ENCODE measurements at places on chromosomes 7 and 10.

- DNase-seq, result no peak
Measured at GRCh38 chr10:94623572-94623971, 60.0 kb upstream of the CYP2C18 start.

GRCh38 chr7:98559958-98560357 is 57.1 kb upstream of the NPTX2 start:
- peak; percentile 18 for DNase-seq

DNA sequence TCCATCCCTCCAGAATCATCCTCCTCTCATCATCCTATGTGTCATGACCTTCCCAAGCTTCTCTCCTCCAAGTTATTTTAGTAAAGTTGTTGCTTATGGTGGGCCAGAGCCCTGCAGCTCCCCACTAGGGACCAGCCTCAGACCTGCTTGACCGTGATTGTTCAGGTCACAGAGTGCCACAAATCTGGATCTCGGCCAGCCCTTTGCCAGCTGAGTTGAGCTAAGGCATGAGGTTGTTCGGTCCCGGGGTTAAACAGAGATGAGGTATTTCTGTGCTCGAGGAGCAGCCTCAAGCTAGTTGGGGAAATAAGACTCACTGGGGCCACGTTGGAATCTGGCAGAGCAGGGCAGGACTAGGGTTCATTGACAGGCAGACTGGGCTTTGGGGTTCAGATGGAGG is 66.3 kb upstream of the PPIF start:
- no peak for DNase-seq

- DNase-seq, result peak; percentile 29
Measured at GRCh38 chr7:136179851-136180721, 202.9 kb upstream of the MTPN start.

GRCh38 chr7:121178869-121179497 is 149.8 kb upstream of the WNT16 start:
- no peak for DNase-seq

GRCh38 chr7:47386273-47386835 is 195.6 kb downstream of the TNS3 start:
- DNase-seq, result no peak

GRCh38 chr10:131814567-131815265 is 86.1 kb upstream of the PPP2R2D start:
- DNase-seq, result no peak

- DNase-seq, result no peak
Measured at GRCh38 chr7:29434380-29434768, 129.3 kb upstream of the PRR15 start.

DNA sequence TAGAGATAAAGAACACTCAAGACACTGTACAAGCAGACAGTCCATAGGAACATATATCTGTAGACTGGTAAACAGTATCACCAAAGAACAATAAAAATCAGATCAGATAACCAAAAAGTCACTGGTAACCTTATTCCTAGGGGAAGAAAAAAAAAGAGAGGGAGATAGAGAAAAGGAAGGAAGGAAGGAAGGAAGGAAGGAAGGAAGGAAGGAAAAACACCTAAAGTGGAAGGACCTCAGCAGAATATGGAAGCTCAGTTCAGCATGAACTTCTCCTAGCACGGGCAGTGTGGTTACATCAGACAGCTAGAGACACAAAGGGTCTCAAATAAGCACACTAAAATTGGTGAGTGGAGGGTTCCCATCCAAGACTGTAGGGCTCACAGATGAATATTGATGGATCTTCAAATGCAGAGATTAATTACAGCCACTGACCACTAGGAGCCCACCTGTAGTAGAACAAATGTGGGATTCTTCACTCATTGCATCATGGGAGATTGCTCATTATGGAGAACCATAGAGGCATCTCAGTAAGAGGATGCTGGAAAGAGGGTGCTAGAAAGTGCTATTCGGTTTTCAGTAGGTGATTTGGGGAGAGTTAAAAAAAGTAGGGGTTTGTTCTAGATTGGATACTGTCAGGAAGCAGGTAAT is 293.4 kb upstream of the C7orf33 start:
- DNase-seq, result no peak

- DNase-seq, result peak; percentile 55
Measured at GRCh38 chr10:123007558-123008354, 839 bp downstream of the IKZF5 start.

DNA sequence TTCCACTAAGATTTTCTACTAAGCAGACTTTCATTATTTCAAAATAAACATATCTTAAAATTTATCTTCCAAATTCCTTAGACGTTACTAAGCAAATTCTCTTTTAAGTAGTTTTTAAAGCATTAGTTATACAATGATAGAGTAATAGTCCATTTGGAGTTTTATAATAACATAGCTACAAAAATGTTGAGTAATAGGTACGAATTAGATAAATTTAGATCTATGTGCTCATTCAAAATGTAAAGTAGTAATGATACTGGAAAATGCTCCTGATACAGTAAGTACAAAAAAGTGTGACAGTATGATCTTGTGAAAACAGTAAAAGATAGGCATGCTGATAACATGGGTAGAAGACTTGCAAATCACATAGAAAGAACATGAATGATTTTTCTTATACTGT is 4.5 kb downstream of the DMTF1 start:
- DNase-seq, result no peak

- no peak for DNase-seq
Measured at GRCh38 chr10:95729323-95730055, 26.5 kb upstream of the ENTPD1 start.

GRCh38 chr10:70967591-70968587 is 79.5 kb upstream of the PCBD1 start:
- no peak for DNase-seq

GRCh38 chr7:142450206-142450605 is 192.3 kb upstream of the PRSS58 start:
- no peak for DNase-seq

DNA sequence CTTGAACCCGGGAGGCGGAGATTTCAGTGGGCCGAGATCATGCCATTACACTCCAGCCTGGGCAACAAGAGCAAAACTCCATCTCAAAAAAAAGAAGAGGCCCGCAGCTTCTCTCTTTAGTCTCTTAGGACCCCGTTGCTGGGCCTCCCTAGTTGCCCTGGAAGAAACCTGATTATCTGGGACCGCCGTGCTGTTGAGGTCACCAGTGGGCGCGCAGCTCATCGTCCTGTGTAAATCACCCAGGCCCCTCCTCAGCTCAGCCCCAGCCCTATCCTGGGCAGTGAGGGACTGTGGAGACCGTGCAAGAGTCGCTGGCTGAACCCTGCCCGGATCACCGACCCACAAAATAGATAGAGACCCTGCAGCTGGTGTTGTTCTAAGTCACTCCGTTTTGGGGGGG is 85.0 kb downstream of the UNCX start:
- DNase-seq, result no peak

GRCh38 chr10:4332764-4333458 is 493.1 kb upstream of the AKR1E2 start:
- DNase-seq, result no peak

DNA sequence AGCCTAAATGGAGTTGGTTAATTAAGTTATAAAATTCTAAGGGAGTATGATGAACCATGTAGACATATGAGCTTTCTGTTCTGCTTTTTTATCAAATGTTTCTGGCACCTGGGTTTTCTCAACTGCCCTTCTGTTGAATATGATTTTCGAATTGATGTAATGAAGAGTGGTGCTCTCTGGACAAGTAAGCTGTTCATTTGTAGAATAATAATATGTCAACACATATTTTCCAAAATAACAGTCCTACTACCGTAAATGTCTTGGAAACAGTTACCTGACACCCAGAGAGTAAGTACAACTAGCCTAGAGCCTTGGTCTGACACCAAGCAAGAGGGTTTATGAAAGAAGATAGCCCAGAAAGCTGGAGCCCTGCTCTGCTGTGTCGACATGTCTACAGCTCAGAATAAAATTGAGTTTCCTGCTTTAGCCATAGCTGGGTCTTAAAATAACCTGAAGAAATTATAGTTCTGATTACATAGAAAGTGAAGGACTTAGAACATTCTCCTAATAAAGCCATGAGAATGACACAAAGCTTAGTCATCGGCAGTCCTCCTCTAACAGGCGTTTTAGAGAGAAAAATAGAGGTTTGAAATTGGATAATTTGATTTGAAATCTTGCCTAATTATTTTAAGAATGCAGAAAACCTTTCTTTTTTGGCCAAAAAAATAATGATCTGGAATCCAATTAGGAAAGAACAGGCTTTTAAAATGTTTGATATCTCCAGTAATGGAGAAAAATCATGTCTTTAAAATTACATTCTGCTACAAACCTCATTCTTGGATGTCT is 25.1 kb downstream of the HDAC9 start:
- no peak for DNase-seq

DNA sequence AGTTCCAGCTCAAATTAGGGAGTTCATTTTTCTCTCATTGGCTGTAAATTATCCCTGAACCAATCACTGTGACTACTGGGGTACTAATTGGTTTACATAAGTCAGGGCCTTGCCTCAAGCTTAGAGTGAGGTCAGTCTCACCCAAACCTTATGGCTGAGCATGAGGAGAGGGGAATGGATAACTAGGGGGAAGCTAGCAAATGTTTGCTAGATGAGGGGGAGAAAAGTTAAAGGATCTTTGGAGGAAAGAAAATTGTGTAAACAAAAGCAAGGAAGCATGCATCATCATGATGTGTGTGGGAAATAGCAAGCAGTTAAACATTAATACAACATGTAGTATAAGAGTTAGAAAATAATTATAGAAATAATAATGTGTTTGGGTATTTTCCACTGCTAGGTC is 121.9 kb downstream of the BBS9 start:
- DNase-seq, result no peak

DNA sequence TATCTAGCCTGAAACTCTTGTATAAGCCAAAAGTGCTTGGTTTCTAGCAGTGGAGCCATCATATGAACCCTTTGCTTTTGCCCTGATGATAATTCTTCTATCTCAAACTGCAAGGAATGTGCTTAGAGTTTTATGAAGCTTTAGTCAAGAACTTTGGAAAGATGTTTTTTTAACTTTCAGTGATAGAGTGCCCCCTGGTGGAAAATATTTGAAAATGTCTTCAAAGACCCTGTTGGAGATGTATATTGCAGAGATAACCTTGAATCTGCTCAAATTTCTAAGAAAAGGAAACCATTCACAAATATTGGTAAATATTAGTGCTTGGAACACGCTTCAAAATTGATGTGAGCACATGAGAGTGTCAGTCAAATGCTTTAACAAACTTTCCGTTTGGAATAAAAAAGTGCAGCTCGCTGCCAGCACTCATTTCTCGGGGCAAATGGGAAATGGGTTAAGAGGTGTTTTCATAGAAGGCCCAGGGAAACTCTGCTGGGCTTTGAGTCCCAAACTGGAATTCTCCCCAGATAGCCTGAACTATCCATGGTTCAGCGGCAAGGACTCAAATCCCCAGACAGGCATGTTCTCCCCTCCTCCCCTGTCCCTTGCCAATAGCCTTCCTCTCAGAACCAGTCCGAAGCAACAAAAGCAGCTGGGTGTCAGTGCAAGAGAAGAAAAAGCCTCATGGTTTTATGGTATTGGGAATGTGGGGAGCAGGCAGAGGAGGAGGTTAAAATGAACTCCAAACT is 129.3 kb downstream of the MYOF start:
- peak; percentile 57 for DNase-seq
